Left ventricle myocardium inferior (tissue), 1 donor: ENCODE measurements at places on chromosomes 3 and 15. TPM values are rescaled to one million over a fixed set of nuclear protein-coding genes. Genes with fewer than 3 reads are reported as not detected.

The CHRD gene
- 6.5 TPM for total RNA-seq

The SLC38A3 gene
- 10.4 TPM for total RNA-seq

The MYD88 gene
- 6.9 TPM for total RNA-seq

The SCAANT1 gene
- total RNA-seq = not detected

The GOLGA8G gene
- not detected for total RNA-seq

The RYR3 gene
- total RNA-seq = 0.08 TPM

The ARNT2 gene
- total RNA-seq = 3.6 TPM

The MORC1 gene
- total RNA-seq = not detected

The IRAK2 gene
- 2.0 TPM for total RNA-seq

The TTLL13 gene
- 0.19 TPM for total RNA-seq

The IQCF5 gene
- total RNA-seq = not detected

The SKOR1 gene
- total RNA-seq = 0.22 TPM

The COL8A1 gene
- total RNA-seq = 16.4 TPM
